Epithelial cell of esophagus (primary cell): ENCODE measurements at places on chromosomes 4 and X.

DNA sequence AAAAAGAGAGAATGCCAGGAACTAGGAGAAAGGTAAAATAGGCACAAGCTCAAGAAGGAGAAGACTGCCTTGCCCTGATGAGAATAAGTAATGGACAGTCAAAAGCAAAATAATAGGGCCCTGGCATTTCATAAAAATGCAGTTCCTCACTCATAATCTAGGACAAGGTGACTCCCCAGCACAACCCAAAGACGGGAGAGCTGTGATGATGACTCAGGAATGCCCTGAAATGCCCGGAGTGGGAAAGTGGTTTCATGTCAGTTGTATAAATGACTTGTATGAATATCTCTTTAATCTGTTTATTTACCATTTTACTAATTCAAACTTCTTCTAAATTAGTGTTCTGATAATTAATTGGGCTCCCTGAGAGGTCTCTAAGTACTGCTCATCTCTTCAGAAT, 28.8 kb upstream of the SETD7 start:
- DNase-seq: peak; percentile 65

GRCh38 chr4:153784166-153784699, 4.7 kb downstream of the SFRP2 start:
- DNase-seq: no peak

- DNase-seq: no peak
Observed at GRCh38 chr4:119008761-119009160, 120.1 kb downstream of the SYNPO2 start.

- no peak for DNase-seq
Observed at GRCh38 chrX:112867570-112867969, 26.9 kb upstream of the AMOT start.

- no peak for DNase-seq
Observed at GRCh38 chr4:187903106-187903505, 92.5 kb upstream of the ZFP42 start.

DNA sequence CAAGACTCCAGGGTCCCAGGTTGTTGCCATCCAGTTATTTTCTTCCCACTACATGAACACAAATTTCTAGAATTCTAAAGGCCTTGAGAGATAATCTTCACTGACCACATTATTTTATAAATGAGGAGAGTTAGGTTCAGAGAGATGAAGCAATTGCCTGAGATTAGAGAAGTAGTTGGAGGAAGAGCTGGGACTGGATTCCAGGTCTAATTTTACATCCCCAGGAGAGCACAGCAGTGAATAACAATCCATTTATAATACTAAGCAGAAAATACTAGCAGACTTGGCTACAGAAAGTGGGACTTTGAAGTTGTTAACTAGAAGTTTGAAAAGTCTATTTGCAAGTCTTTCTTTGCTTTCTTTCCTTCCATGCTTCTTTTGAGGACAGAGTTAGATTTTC, 231.3 kb upstream of the S100G start:
- DNase-seq: no peak

GRCh38 chrX:39156051-39156450, 354.8 kb downstream of the MID1IP1 start:
- no peak for DNase-seq

DNA sequence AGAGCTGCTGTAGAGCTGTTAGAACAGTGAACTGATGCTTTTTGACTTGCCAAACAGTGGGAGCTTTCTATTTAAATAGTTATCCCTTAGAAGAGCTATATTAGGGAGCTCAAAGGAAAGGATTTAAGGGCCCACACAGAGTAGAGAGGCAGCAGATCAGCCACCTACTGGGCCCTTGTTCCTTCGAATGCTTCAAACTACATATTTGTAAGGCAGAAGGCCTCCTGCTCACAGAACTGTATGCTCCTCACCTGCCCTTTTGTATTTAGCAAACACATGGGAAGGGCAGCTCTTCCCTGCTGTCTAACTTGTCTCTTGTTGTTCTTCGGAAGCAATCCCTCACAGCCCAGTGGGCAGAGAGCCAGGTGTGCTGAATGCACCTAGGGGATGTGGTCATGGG, 38.0 kb downstream of the IL1RAPL1 start:
- DNase-seq: no peak
